Forelimb muscle (tissue), 1 donor: ENCODE measurements at places on chromosomes 6 and 20. TPM values are rescaled to one million over a fixed set of nuclear protein-coding genes. Genes with fewer than 3 reads are reported as not detected.

GRCh38 chr6:24795106-24795505 lies 3.6 kb downstream of the ARMH2 start:
- no peak for DNase-seq

DNA sequence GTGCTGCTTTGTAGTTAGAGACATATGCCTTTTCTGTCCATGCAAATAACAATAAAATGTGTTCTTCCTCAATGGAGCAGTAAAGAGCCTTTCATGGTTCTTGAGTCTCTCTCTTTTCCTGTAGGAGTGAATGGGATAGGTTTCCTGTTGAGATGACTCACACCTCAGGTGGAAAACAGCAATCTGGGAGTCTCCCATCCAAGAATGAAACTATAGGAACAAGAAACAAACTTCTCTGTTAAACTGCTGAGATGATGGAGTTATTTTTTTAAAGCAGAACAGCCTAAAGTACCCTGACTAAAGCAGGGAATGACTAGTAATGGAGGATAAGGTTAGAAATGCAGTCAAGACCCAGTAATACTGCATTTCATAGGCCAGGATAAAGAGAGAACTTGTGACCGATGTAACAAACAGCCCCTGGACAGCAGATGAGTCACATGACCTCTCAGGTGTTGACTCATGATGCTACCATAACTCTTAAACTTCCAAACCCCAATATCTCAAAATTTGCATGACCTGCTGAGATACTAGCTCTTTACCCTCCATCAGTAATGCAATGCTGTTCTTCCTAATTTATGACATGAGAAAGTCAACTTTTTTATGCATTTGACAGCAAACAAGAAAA lies 548.9 kb downstream of the CBLN4 start:
- no peak for DNase-seq

DNA sequence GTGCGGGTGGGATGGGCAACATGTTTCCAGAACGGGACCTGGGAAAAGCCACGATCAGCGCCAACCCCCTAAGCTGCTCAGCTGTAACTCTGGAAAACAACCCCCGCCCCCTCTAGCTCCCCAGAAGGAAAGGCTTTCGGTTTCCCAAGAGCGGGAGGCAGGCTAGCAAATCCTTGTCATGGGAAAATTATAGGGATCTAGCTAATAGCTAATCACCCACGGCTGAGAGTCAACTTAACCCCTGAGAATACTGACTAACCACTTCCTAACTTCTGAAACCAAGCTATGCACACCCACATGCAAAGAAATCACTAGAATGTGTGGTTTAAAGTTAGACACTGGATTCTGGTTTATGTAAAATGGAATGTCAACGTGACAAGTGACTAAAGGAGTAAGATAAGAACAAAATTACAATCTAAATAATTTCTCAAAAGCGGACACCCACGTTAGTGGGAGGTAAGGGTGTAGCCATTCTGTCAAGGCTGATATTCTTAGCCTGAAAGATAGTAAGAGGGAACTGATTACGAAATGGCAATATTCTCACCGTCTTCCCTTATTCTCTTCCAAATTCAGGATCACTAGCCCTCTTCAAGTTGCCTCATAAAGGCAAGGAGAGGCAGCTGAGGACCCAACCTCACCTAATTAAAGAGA lies 20.1 kb downstream of the JAG1 start:
- no peak for DNase-seq

DNA sequence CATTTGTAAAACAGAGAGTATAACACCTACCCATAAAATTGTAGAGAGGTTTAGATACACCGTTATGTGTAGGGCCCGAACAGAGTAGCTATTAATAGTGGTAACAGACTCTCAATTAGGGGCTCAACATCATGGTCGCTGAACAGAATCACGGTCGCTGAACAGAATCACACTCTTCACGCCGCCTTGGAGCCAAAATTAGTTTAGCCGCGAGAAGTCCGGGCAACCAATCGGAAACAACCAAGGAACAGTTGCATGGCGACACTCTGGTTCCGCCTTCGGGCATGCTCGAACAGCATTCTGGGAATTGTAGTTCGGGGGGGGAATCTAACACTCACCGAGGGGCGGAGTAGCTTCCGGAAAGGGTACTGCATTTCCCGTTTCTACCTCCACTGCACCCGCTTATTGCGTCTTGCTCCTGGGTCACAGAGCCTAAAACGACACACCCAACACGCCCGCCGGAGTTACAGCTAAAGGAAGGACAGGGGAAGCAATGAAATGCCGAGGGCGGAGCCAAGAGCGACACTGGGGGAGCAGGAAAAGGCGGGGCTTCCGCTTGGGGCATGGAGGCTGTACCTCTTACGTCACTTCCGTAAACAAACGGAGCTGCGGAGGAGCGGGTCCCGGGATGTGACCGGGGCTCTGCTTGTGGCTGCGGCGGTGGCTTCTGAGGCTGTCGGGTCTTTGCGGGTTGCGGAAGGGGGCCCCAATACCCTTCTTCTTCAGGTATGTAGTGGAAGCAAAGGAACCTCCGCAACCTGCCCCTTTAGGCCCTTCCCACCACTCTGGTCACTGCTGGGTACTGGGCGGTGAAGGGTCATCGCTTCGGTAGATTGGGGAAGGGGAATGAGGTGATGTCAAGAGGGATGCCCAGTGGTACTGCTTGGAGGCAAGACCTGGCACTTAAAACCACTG lies at the start of gene CCDC28A:
TSS of gene CCDC28A (plus strand) at position 593 of the 915 bp plus-strand sequence. CDS start 2,352 bp downstream, outside the sequence.
- peak; percentile 90 for DNase-seq

GRCh38 chr20:33630507-33630906 lies 31.6 kb upstream of the C20orf144 start:
- DNase-seq, result no peak

DNA sequence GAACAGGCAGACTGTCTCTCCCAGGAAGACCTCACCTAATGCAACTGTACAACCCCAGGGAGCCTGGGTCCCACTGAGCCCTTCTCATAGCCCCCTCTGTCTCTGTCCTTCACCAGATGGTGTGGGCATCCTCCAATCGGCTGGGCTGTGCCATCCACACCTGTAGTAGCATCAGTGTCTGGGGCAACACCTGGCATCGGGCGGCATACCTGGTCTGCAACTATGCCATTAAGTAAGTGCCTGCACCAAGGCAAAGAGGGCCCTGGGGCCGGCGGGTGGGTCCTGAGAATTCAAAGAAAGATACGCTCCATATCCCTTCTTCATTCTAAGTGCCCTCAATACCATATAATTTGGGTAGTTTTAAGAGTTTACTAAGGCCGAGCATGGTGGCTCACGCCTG lies 8.3 kb downstream of the R3HDML start:
- DNase-seq, result no peak

DNA sequence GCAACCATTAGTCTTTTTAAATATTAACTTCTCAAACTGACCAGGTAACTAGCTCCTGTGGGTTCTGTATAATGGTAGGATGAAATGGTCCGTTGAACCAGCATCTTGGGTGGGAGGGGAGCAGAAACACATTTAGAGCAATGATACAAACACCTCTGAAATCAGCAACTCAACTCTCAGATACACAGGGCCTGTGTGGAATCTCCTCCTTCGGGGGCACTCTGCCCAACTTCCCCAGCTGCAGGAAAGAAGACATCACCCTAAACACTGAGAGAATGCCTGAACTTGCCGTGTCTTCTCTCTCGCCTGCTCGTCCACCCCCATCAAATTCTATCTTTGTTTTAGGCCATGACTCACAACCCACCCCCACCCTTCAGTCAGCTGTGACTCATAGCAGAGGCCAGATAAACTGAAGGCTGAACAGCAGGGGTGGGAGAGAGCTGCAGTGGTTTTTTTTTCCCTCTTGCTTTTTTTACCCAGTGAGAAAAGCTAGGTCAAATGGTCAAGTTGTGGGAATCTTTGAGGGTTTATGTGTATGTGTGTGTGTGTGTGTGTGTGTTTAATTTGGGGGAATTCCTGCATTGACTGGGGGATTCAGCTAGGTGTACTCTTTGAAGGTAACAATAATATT lies 593.4 kb upstream of the JAG1 start:
- no peak for DNase-seq

COL21A1 gene
- 101 TPM for polyA plus RNA-seq

CYP21A2 gene
- 1.0 TPM for polyA plus RNA-seq

BEND6 gene
- 0.77 TPM for polyA plus RNA-seq

CGA gene
- polyA plus RNA-seq, result 0.72 TPM
